ENCODE measurements at places on chromosomes 12 and 14. TPM values are rescaled to one million over a fixed set of nuclear protein-coding genes. Genes with fewer than 3 reads are reported as not detected.
A peak's percentile ranks its signal among the peaks of the same experiment; 100 is the strongest.

GRCh38 chr12:67694306-67694900, 45.9 kb downstream of the DYRK2 start:
- DNase-seq: no peak

CPNE6 gene
- total RNA-seq: not detected

DNA sequence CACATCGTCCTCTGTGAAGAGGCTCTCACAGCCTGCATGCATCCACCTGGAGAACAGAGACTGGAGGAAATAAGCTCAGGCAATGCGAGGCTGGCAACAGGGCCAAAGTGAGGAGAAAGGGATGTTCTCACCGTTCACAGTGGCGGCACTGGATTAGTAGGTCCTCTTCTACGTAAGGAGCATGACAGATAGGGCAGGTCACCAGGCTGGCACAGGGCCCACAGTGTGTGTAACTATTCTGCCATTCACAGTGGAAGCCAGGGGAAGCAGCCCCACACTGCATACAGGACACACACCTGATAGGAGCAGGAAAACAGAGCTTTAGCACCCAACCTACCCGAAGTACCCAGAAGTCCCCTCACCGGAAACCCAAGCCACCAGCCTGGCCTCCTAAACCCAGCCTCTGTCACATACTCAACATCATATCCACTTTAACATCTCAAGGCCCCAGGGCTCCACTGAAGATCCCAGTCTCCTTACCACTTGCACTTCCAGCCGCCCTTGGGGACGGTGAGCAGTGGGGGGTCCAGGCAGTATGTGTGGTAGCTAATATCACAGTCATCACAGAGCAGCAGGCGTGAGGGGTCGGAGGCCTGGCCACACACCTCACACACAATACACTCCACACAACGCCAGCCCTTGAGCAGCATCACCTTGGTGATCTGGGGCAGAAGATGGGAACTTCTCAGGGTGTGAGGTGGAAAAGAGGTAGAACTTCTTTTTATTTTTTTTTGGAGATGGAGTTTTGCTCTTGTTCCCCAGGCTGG, 14.3 kb downstream of the KMT2D start:
- no peak for DNase-seq

GRCh38 chr12:19979584-19979983, 388.8 kb upstream of the PDE3A start:
- DNase-seq: no peak

RNASE3 gene
- not detected for total RNA-seq

RHEBL1 gene
- 4.5 TPM for total RNA-seq

DNA sequence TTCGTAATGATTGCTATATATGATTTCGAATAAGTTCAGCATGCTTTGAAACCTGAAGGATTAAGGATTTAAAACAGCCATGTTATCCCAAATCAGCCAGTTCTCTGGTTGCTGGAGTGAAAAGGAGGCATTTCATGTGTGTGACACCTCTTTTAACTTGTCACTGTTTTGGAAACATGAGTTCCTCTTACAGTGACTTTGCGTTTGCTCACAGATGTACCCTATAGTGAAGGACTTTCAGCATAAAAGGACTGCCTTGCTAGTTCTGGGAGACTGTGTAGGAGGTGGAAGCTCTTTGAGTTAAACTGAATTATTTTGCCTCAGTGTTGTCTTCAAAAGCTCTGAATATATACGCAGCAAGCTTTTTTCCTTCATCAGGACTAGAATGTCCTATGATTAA, 7.6 kb downstream of the RNASE11 start:
- no peak for DNase-seq

GMFB gene
- 70.6 TPM for total RNA-seq

DNA sequence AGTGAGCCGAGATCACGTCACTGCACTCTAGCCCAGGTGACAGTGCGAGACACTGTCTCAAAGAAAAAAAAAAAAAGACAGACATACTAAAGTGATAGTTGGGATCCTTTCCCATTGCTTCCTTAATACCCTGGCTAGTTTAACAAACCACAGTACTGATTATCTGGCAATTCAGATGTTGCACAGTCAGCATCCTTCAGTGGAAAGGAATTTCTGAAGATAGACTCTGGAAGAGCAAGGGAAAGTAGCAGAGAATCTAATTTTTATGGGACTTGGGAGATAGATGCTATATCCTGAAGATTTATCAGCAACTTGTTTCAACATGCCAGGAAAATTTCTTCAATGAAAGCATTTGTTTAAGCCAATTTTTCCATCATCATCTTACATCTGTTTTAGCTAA, 6.5 kb upstream of the PPFIBP1 start:
- DNase-seq: no peak

- no peak for DNase-seq
Observed at GRCh38 chr14:76081642-76082041, 70.1 kb upstream of the GPATCH2L start.

DNA sequence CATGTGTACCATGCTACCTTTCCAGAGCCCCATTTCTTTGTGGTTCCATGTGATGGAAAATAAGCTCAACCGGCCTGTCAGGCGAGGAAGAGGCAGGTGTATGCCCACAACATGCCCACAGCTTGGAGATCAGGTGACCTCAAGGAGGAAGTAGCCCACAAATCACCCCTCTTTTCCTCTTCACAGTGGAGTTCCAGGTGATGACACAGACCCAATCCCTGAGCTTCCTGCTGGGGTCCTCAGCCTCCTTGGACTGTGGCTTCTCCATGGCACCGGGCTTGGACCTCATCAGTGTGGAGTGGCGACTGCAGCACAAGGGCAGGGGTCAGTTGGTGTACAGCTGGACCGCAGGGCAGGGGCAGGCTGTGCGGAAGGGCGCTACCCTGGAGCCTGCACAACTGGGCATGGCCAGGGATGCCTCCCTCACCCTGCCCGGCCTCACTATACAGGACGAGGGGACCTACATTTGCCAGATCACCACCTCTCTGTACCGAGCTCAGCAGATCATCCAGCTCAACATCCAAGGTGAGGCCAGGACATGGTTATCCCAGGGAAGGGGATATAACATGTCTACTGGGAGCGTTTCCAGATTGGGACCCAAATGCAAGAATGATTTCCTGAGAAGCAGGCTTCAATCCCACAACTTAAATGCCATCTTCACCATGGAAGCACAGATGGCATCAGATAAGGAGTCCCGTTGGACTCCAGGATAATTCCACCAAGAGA, 5.5 kb downstream of the TAPBPL start:
- no peak for DNase-seq

GRCh38 chr12:57173089-57173488, 25.7 kb upstream of the LRP1-AS start:
- DNase-seq: no peak

ZDHHC22 gene
- not detected for total RNA-seq

FOXM1 gene
- total RNA-seq: 9.3 TPM

- DNase-seq: no peak
Observed at GRCh38 chr14:56002876-56003625, 115.2 kb upstream of the PELI2 start.

- DNase-seq: no peak
Observed at GRCh38 chr12:113128802-113129663, 6.5 kb downstream of the RASAL1 start.

GRCh38 chr14:100900837-100901390, 2.6 kb downstream of the RTL1 start:
- DNase-seq: no peak

DNA sequence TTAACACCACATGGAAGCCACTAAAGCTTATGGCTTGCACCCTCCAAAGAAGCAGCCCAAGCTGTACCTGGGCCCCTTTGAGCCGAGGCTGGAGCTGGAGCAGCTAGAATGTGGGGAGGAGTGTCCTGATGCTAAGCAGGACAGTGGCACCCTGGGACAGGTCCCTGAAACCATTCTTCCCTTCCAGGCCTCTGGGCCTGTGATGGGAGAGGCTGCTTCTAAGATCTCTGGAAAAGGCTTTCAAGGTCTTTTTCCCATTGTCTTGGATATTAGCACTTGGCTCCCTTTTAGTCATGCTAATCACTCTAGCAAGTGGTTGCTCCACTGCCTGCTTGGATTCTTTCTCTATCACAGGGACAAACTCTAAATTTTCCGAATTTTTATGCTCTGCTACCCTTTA, 40.9 kb downstream of the OSBPL8 start:
- DNase-seq: no peak

DNA sequence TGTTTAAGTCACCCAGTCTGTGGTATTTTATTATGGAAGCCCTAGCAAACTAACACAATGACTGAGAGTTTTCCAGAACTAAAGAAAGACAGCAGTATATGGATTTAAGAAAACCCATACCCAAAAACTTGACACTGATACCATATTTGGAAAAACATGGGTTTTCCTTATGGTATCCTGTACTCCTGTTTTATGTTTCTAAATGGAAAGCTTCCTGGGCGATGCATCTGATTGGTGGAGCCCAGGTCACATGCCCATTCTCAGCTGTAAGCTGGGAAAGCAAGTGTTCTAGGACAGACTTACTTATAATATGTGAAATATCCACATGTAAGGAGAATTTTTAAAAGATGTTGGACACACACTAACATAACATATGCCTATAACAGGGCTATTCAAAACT, 4.5 kb upstream of the RNASE4 start:
- peak; percentile 27 for DNase-seq

GUCY2C gene
- total RNA-seq: not detected

DNA sequence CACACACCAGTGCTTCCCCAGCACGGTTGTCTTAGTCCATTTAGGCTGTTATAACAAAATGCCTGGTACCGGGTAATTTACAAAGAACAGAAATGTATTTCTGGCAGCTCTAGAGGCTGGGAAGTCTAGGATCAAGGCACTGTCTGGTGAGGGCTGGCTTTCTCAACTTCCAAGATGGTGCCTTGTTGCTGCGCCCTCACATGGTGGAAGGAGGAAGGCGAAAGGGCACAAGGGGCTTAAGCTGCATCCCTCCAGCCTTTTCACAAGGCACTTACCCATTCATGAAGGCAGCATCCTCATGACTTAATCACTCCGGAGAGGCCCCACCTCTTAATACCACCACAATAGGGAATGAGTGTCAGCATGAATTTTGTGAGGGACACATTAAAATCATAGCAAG, 155.5 kb downstream of the SLC15A5 start:
- DNase-seq: no peak

SPRYD3 gene
- total RNA-seq: 48.3 TPM

- DNase-seq: no peak
Observed at GRCh38 chr14:56976211-56976610, 165.9 kb upstream of the OTX2 start.

DNA sequence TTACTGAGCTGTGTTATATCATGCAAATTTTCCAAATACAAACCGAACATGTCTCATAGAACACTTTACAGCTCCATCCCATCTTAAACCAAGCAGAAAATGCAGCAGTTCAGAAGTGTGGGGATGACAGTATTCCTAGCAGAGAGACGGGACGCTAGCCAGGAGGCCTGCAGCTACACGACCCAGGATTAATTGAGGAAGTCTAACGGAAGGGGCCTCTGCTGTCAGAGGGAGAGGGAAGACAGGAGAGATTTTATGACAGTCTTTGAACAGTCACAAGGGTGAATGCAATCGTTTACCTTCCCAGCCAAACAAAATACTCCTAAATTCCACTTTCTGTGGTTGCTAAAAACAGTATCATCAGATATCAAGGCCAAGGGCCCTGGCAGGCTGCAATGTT, 261.9 kb downstream of the TMEM132D start:
- no peak for DNase-seq

LMNTD1 gene
- total RNA-seq: not detected

OTUB2 gene
- total RNA-seq: 0.53 TPM

AQP6 gene
- total RNA-seq: not detected

- DNase-seq: no peak
Observed at GRCh38 chr12:84397263-84397662, 515.3 kb downstream of the SLC6A15 start.

DNA sequence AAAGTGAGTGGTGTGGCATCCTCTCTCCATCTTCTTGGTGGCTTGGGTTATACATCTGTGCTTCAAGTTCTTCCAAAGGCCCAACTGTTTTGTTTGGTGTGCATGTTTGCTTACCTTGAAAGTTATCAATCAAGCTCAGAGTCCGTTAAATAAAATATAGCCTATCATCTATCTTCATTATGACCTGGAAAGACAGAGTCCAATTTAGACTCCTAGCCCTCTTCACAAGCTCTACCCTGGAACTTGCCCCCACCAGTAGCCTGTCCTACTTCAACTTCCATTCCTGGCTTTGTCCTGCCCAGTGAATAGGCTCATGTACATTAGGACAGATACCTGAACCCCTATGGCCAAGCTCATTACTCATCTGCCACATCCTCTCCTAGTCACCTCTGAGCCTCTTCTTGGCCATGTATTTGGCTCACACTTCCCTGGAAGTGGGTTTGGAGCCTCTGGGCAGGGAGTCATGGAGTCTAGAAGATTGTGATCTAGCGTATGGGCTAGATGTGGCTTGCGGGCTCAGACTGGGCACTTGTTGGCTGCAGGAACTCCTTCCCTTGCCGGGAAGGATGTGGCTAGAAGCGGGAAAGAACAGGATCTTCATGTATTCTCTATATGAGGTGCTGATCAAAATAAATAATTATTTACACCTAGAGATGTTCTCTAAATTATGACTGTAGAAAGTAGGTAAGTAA, 6.4 kb upstream of the SSTR1 start:
- DNase-seq: no peak

SYNE3 gene
- 11.5 TPM for total RNA-seq

B3GNT4 gene
- 0.19 TPM for total RNA-seq

HNRNPA1 gene
- total RNA-seq: 2,849 TPM

DNA sequence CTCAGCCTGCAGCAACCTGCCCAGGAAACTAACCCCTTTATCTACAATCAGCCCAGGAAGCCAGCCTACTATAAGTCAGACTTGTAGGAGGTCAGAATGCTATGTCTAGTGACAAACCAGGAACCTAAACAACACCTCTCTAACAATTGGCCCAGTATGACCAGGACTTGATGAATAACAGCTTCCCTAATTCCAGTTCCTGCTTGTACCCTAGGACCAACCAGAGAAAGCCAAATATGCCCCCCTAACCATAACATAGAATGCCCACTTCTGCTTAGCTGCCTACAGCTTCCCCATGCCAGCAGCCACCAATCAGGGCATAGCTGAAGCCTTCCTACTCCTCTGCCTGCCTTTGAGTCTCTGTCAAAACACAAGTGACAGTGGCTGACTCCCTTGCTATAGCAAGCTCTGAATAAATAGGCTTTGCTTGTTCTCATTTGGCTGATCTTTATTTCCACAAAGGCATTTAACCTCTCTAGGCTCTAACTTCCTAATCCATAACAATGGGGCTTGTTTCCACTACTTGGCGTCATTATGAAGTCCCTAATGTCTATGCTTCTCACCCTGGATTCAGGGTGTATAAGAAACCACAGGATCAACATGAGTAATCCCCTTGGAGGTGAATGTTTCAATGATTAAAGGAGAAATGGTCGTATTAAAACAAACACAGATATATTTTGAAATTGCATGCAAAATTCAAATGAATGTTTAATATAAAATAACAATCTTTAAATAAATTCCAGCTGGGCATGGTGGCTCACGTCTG, 220.2 kb downstream of the ANO6 start:
- DNase-seq: no peak

GRCh38 chr12:2183556-2184541, 131.1 kb downstream of the CACNA1C start:
- DNase-seq: no peak
